ENCODE measurements at places on chromosomes 16 and 17.

GRCh38 chr16:66790130-66790733 is 11.2 kb downstream of the TERB1 start:
- DNase-seq, result no peak

- no peak for DNase-seq
These were observed 60.3 kb downstream of the ZNF778 start for GRCh38 chr16:89277641-89278341.

- DNase-seq, result no peak
These were observed 1.3 kb downstream of the HGS start for GRCh38 chr17:81685108-81685507.

DNA sequence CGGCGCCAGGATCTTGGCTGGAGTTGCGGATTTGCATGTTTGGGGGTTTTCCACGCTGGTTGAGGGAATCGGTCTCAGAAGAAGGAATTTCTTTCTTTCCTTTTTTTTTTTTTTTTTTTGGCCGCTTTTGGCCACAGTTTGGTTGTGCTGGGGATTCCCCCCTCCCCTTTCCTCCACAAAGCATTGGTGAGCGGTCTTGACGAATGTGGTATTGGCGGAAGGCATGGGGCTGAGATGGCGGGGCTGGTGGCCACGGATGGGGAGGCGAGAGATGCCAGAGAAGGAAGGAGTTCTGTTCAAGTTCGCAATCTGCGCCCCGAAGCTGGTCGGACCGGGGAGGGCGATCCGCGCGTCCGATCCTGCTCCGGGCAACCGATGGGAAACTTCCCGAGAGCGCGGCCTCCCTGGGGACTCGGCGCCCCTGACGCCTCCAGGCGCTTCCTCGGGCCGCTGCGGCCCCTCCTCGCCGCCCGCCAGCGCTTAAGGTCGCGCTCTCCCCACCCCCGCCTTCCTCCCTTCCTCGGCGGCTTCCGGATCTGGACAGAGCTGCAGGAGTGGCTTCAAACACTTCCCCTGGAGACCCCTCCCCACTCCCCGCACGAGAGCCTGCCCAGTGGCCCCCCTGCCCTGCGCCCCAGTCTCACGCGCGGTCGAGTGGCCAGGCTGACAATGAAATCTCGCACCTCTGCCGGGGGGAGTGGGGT is 43.2 kb downstream of the RAI1 start:
- no peak for DNase-seq
